Hematopoietic multipotent progenitor cell treated with erythropoietin and hydrocortisone succinate and interleukin-3 and kit ligand, for 8 days (in vitro differentiated cells): ENCODE measurements at places on chromosomes 2 and 18.

GRCh38 chr2:168751104-168751740 is 51.2 kb upstream of the NOSTRIN start:
- no peak for DNase-seq

- DNase-seq, result peak; percentile 54
These were observed 58.4 kb upstream of the POMC start for GRCh38 chr2:25226827-25227226.

- no peak for DNase-seq
These were observed 92.6 kb downstream of the TTC32 start for GRCh38 chr2:19809206-19809605.

DNA sequence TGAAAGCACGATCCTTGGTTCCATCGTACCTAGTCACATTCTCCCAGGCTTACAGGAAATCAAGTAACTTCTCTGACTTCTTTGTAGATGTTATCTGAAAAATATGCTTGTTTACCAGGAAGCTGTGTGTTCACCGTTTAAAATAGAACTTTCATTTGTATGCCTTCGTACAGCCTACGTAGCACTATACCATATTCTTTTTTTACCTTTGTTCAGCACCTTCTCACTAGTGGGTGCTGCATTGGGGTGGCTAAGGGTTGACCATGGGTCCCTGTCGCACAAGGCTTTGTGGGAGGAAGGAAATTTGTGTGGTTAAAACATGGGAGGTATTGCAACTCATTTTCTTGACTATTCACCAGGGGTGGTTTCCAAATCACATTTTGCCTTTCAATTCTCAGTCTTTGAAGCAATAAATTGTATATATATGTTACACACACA is 16.6 kb downstream of the MALT1 start:
- DNase-seq, result no peak

DNA sequence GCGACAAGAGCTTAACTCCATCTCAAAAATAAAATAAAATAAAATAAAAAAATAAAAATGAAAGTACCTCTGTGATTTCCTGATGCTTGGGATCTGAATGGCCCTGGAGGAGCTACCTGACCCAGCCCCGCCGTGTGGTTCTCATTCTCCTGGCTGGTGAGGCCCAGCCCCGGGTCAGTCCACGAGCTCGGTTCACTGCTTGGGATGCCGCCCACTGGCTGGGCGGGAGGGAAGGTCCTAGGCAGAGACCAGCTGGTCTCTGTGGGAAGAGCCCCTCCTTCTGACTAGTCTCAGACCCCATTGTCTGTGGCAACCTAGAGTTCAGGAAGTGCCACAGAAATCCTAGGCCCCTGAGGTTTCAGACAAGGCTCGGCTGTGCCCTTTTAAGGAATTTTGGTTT is 55.1 kb upstream of the DLGAP1 start:
- DNase-seq, result no peak

- no peak for DNase-seq
These were observed 103.2 kb upstream of the SH3BP4 start for GRCh38 chr2:234848578-234848977.

- no peak for DNase-seq
These were observed 30.2 kb downstream of the MCFD2 start for GRCh38 chr2:46885376-46885775.

GRCh38 chr18:48006415-48007175 is 76.1 kb upstream of the SMAD2 start:
- no peak for DNase-seq

DNA sequence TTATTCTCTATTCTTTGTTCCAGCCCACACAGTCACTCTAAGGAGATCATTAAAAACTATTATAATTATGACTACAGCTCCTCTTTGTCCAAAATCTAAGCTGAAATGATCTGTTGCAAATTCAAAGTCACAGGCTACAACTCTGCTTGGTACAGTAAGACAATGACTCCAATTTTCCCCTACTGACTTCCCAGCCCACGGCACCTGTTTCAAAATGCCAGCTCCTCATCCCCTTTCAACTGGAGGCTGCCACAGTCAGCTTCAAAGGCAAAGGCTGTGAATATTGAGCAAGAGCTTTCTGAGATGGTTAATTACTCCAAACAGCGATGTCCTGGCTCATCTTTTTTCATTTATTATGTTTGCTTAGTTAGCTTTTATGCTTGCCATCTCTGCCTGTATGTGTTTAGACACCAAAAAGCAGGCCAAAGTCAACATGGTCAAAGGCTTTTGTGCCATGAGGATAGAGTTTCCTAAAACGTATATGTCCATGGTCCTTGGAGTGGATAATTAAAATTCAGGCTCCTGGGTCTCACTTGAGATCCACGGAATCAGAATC is 141.1 kb downstream of the DOCK10 start:
- no peak for DNase-seq

GRCh38 chr2:258933-259332 is 4.9 kb downstream of the SH3YL1 start:
- DNase-seq, result no peak
